SK-N-DZ (cell line): ENCODE measurements at places on chromosomes 6 and 20.

- DNase-seq: no peak
Observed at GRCh38 chr6:168179702-168180382, 100.8 kb upstream of the FRMD1 start.

DNA sequence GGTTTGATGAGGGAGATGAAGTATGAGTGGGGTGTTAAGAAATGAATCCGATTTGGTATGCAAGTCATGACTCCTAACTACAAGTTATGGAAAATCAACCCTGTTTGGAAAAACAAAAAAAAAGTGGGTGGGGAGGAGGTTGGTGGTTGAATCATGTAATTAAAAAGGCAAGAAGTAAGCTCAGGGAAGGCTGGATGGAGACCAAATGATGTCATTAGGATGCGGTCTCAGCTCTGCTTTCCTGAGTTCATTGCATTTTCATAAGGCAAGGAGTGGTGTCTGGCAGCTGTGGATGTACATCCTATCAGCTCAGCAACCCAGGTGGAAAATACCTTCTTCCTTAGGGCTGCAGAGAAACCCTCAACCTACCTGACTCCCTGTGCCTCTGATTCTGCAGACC is 60.4 kb upstream of the AKAP12 start:
- no peak for DNase-seq

- no peak for DNase-seq
Observed at GRCh38 chr6:115613488-115613887, 447.2 kb downstream of the FRK start.

GRCh38 chr6:90547991-90548390 is 38.9 kb downstream of the MAP3K7 start:
- DNase-seq: no peak

DNA sequence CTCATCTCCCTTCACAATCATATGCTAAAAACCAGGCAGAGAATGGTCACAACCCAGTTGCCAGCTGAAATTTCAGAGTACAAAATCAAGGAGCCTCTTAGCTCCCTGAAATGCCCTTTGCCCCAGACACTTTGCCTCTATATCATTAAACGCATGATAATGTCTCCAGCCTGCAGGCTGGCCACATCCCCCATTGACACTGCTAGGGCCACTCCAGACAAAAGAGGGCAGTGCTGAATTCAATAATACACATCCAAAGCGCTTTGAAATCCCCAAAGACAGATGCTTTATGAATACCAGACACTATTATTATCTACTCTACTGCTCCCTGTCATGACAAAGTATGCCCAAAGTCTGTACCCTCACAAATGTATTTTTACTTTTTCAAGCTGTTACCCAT is 348.3 kb upstream of the POU3F2 start:
- DNase-seq: no peak

- no peak for DNase-seq
Observed at GRCh38 chr6:19354181-19354580, 483.0 kb upstream of the ID4 start.

GRCh38 chr20:64010711-64011237 is 25.2 kb upstream of the C20orf204 start:
- no peak for DNase-seq

GRCh38 chr6:85669735-85670194 is 27.1 kb upstream of the SYNCRIP start:
- no peak for DNase-seq

- DNase-seq: peak; percentile 92
Observed at GRCh38 chr6:158642097-158642601, 2.4 kb downstream of the DYNLT1 start.

- peak; percentile 66 for DNase-seq
Observed at GRCh38 chr6:75205776-75206575, at the start of gene COL12A1. TSS of gene COL12A1 (minus strand) at chr6:75206053. CDS start at chr6:75202792, 3,261 bp downstream.

DNA sequence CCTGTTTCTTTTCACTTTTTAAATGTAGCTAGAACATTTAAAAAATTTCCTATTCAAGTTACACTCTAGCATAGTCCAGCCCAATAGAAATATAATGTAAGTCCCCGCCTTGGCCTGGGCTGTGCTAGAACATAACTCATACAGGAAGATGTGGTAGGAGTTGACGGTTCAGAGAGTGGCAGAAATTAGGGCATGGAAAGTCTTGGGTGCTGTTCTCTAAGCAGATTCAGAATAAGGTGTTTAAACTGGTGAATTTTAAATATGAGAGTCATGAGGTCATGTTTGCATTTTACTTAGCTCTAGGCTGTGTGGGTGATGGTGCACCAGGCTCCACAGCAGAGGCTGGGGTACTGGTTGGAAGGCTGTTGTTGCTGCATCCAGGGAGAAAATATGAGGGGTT is 256.5 kb downstream of the FARS2 start:
- DNase-seq: no peak

DNA sequence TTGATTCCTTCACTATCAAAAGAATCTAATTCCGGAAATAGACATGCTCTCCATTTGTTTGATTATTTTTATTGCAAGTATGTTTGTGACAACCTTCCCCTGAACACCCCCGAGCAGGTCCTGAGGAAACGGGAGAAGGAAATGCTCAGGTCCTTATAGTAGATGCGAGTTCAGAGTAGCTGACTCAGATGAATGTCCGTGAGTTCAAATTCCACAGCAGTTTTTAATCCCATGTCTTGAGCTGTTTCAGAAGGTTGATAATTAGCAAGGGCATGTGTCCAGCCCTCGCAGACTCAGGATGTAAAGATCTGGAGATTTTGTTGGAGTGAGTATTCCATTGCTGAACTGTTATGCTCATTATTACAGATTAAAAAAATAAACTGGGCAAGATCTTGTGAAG is 169.3 kb downstream of the BCAS1 start:
- DNase-seq: no peak

- DNase-seq: no peak
Observed at GRCh38 chr6:28209753-28210535, 15.1 kb upstream of the ZSCAN9 start.

DNA sequence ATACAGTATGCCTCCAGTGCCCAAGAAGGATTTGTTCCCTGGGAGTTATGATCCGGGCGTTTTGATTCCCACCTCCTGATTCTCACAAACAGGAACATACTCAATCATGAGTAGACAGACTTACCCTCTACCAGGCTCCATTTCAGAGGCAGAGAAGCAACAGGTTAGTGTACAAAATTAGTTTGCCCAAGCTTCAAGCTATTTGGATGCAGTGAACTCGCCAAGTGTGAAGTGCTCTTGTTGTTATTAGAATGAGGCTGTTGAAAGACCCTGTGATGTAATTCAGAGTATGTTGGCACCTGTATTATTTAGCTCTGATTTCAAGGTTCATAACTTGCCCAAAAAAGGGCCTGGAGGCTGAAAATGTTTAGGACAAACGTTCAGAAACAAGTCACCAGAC is 247.0 kb downstream of the PHACTR1 start:
- no peak for DNase-seq

- no peak for DNase-seq
Observed at GRCh38 chr6:34771727-34772126, 14.4 kb downstream of the SNRPC start.

GRCh38 chr6:25966711-25967110 is 4.1 kb downstream of the TRIM38 start:
- no peak for DNase-seq

- no peak for DNase-seq
Observed at GRCh38 chr6:166540631-166541331, 45.7 kb downstream of the RAMACL start.

- DNase-seq: no peak
Observed at GRCh38 chr6:128238225-128238624, 282.2 kb downstream of the PTPRK start.

- DNase-seq: no peak
Observed at GRCh38 chr6:106533054-106533453, 96.2 kb downstream of the RTN4IP1 start.

DNA sequence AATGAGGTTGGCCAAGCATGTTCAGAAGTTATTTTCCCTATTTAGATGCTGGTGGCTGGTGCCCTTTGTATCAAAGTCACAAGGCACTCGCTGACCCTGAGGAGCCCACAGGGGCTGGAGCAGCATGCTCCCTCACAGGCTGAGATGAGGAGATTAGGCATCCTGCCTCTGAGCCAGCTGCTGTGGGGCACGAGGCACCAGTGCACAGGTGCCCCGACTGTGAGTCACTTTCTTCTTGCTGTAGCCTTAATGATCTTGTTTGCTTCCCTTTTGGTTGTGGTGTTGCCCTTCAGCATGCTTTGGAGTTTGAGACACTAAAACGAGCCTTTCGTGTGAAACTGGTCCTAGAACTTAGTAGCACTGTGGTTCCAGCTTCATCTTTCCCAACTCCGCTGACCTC is 4.3 kb downstream of the PSMG4 start:
- DNase-seq: no peak

DNA sequence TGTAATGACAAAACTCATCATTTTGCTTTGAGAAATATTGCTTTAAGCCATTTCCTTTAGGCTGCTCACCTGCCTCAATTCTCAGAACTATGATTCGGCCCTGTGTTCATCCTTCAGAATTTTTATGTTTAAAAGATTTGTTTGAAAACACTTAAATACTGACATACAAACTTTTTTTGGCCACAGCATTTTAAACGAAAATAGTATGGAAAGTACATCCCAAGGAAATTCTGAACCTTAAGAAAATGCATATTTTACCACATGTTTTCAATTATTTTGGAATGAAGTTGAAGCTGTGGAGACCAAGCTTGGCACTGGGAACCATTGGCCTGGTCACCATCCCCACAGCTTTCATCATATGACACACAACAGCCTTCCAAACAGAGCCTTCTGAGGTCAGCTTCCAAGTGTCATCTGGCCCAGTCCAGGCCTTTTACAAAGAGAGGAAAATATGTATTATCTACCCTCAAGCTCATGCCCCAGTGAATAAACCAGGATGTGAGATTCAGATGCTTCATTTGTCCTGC is 83.3 kb downstream of the SOD2 start:
- no peak for DNase-seq

GRCh38 chr6:7249946-7250643 is 62.9 kb downstream of the SSR1 start:
- DNase-seq: no peak

- no peak for DNase-seq
Observed at GRCh38 chr20:44888226-44889103, 3.0 kb downstream of the YWHAB start.

GRCh38 chr6:131764350-131764749 is 43.5 kb upstream of the ENPP1 start:
- no peak for DNase-seq

GRCh38 chr20:33393609-33394008 is 7.7 kb downstream of the CDK5RAP1 start:
- no peak for DNase-seq

- DNase-seq: no peak
Observed at GRCh38 chr20:14235355-14235754, 102.1 kb downstream of the FLRT3 start.

- peak; percentile 76 for DNase-seq
Observed at GRCh38 chr20:61886721-61887595, 178.7 kb downstream of the TAF4 start.

DNA sequence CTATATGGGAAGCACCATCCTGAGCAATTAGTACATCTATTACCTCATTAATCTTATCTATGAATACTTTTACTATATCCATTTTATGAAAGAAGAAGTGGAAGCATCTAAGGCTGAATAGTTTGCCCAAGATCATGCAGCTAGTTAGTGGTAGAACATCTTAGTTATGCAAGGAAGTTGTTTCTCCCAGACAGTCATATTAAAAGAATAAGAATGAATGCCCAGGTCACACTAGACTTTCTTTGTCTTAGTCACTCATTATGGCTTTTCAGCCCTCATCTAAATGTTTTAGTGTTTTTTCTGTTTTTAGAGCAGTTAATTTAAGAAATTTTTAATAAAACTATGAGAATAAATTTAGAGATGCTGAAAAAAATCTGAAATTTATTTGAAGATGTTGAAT is 517.5 kb downstream of the CDKAL1 start:
- no peak for DNase-seq

GRCh38 chr20:8055096-8055495 is 35.5 kb upstream of the TMX4 start:
- DNase-seq: no peak

DNA sequence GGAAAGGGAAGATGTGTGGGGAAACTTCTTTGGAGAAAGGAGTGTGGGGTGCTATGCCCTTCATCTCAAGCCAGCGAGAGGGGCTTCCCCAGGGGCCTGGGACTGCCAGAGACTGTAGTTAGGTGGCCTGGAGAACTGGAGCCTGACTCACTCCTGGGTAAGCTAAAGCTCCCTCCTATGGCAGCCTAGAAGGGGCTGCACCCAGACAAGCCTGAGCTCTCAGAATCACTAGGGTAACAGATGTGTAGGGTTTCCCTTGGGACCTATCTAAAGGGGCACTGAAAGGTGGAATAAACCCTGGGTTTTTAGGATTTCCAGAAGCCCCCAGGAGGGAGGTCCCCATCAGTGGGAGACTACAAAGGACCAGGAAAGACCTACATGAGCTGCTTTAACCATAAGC is 1.6 kb upstream of the ARMC2 start:
- peak; percentile 43 for DNase-seq

- DNase-seq: no peak
Observed at GRCh38 chr6:43812850-43813578, 43.0 kb downstream of the VEGFA start.

DNA sequence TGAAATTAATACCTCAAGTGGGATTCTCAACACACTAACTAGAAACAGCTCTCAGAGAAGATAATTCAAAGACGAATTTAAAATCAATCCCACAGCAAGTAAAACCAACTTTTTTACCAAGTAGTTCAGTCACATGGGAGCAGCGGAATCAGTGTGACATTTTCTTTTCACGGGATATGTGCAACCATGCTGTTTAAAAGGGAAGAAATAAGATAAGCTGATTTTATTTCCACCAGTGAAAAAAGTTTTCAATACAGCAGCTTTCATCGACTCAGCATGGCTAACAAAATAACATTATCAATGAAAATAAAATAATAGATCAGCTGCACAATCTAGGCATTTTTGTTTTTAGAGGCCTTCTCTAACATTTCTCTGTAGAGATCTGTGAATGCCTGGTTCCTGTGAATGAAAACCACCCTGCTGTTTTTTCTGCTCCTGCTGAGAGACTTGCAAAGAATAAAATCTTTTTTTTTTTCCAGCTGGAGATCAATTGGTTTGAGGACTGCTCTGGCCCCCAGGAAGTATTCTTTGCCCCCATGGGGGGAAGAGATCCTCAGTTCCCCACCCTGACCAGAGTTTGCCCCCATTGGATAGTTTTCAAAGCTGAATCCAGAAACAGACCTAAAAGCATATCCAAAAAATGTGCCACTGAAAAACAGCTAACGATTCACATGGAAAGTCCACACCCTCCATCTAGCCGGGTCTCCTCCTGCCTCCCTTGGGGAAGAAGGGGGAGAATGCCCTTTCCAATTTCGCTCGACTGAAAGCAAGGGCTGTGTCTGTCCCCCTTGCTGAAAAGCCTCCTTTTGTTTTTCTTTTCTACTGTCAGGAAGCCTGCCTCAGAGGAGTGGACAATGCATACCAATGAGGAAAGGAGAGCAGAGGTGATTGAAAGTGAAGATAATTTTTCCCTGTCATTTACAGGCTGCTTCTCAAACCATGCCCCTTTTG is 317.6 kb downstream of the PRKN start:
- DNase-seq: no peak

- no peak for DNase-seq
Observed at GRCh38 chr20:46204594-46205186, 86.6 kb downstream of the CD40 start.

DNA sequence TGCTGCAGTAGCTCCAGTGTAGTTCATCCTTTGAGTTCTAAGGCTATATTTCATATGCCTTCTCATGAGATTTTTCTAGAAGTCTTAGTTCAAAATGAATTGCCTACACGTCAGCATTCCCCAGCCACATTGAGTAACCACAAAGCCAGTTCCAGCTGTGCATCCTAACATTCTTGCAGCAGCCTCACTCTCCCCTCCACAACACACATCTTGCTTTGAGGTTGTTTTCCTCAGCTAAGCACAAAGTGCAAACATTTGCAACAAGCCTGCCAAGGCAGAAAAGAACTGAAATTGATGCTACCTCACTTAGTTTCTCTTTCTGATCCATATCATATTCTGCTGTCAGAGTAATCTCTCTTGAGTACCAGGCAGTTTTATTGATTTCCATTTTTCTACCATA is 160.7 kb upstream of the KCNQ5 start:
- DNase-seq: no peak
